ENCODE measurements at places on chromosomes 1 and 21.
A peak's percentile ranks its signal among the peaks of the same experiment; 100 is the strongest.

DNA sequence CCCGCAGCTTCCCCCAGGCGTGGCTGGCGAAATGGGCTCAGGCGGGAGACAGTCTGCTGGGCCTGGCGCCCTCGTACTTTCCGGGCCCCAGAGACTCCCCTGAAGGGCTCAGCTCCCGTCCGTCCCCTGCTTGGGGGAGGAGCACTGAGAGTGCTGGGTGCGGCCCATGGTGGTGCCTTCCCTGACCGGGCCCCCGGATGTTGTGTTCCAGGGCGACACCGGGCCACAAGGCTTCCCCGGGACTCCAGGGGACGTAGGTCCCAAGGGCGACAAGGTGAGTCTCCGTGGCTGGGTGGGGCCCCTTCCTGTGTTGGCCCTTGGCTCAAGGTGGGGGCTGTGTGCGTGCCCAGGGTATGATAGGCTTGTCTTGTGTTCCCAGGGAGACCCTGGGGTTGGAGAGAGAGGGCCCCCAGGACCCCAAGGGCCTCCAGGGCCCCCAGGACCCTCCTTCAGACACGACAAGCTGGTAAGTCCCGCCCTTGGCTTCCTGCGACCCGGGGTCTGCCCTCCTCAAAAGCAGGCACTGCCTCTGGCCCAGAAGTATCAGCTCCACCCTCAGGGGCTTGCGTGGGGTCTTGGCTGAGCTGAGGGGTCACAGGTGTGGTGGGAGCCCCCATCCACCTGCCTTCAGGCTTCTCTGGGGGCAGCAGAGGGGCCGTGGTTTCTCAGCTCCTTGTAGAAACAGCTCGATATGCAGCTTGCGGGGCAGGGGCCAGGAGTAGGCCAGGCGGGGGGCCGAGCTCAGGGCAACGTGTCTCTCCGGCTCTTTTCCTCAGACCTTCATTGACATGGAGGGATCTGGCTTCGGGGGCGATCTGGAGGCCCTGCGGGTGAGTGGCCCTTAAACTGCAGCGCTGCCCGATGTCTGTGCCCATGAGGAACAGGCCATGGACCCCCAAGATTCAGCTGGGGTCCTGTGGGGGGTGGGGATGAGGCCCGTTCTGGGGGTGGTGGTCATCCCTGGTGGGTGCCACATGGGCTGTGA, 62.3 kb downstream of the SLC19A1 start:
- no peak for DNase-seq

DNA sequence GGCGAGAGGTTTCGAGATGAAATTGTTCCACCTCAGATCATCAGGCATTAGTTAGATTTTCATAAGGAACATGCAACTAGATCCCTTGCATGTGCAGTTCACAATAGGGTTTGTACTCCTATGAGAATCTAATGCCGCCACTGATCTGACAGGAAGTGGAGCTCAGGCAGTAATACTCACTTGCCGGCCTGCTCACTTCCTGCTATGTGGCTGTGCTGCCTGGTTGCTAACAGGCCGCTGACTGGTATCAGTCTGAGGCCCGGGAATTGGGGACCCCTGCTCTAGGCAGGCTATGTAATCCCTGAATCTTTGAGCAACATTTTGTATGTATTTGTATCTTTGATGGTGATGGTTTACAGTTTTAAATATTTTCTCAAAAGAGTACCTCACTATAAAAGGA, 32.5 kb downstream of the XKR8 start:
- peak; percentile 52 for DNase-seq

DNA sequence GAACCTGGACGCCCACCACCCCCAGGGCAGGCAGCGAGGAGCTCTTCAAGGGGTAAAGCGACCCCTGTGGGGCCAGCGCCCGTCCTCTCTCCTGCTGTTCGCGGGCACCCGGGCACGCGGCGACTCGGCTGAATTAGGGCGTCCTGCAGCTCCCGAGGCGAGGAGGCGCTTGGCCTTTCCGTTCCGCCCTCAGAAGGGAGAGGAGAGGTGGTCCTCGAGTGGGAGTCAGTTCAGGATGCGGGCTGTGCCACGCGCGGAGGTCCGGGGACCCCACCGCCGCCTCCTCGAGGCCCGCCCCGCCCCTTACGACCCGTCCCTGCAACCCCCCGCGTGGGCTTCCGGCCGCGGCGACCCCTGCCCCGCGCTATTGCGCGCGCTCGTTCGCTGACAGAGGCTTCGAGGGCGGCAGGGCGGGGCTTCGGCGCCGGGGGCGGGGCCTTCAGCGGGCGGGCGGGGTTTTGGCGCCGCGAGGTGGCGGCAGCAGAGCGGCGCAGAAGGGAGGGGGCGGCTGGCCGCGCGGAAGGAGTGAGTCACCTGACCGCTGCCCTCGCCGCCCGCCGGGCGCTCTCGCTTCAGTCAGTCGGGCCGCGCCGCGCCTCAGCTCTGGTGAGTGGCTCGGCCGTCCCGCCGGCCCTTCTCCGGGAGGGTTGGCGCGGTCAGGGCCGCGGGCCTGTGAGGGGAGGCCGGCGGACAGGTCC, at the start of gene BACH1:
TSS of gene BACH1 (plus strand) at position 575 of the 698 bp plus-strand sequence. CDS start 22,359 bp downstream, outside the sequence.
- DNase-seq = peak; percentile 95

GRCh38 chr1:94237291-94238226, at the start of gene ARHGAP29:
Gene ARHGAP29 (minus strand): TSS chr1:94237584. CDS start chr1:94231611, 5,973 bp downstream.
- peak; percentile 29 for DNase-seq

- DNase-seq = no peak
Measured at GRCh38 chr1:42962641-42963377, 4.1 kb upstream of the SLC2A1 start.

GRCh38 chr1:229882621-229883020, 184.4 kb upstream of the GALNT2 start:
- no peak for DNase-seq

GRCh38 chr1:25634896-25635295, 18.3 kb downstream of the MAN1C1 start:
- no peak for DNase-seq

DNA sequence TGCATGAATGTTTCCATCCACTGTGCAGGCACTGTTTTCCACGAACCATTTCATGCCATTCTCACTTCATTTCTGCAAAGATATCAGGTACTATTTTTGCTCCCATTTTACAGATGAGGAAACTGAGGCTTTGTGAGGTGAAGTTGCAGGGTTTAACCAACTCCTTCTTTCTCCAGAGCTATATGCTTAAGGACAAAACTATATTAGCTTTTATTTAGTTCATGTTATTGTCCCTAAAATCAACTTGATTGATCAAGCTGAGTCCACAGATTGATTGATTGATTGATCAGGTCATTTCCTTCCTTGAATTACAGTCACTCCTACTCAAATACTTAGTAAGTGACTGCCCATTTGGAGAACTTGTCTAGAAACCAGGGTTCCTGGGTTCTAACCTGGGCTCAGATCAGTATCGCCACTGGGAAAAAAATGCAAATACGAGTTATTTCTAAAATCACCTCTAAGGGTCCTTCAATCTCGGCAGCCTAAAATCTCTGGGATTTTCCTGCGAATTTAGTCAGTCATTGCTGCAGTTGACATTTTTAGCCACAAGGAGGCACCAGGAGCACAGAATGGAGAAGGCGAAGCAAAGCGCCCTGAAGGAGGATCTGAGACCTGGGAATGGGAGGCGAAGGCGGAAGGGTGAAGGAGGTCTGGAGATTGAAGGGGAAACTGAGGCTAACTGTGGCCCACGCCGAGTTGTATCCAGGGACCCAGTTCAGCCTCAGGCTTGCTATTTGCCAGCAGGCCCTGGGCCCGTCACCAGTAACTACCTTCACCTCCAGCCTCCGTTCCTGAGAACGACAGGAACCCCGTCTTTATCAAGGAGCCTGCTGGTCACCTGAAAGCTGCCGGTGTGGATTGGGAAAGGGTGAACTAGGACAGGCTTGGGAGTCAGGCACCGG, 14.3 kb upstream of the MUL1 start:
- DNase-seq = peak; percentile 72

Measured in inflammatory macrophage treated with lipopolysaccharide for 4 hours (primary cell).